ENCODE measurements at places on chromosomes 4 and X. TPM values are rescaled to one million over a fixed set of nuclear protein-coding genes. Genes with fewer than 3 reads are reported as not detected.

S100P gene
- total RNA-seq: not detected

CRLF2 gene
- not detected for total RNA-seq

USP17L22 gene
- total RNA-seq: not detected

CAPN6 gene
- total RNA-seq: not detected

CLCN4 gene
- total RNA-seq: 2.1 TPM

AVPR2 gene
- not detected for total RNA-seq

RIPPLY1 gene
- not detected for total RNA-seq

VCX2 gene
- total RNA-seq: not detected

SLC7A11 gene
- 74.8 TPM for total RNA-seq

NLGN3 gene
- 0.83 TPM for total RNA-seq

ABCG2 gene
- total RNA-seq: 1.3 TPM

MAPK10 gene
- 8.0 TPM for total RNA-seq

SSX1 gene
- total RNA-seq: not detected

SLC30A9 gene
- 56.5 TPM for total RNA-seq

SLITRK2 gene
- 0.66 TPM for total RNA-seq

CFAP47 gene
- not detected for total RNA-seq

CLDN2 gene
- not detected for total RNA-seq

DKK2 gene
- total RNA-seq: under 0.01 TPM

PLXNB3 gene
- total RNA-seq: 1.0 TPM

BMP3 gene
- not detected for total RNA-seq

RPS6KA6 gene
- total RNA-seq: 3.3 TPM

XAGE2 gene
- not detected for total RNA-seq

ADAD1 gene
- total RNA-seq: not detected

DBET gene
- not detected for total RNA-seq

TMPRSS11F gene
- total RNA-seq: not detected

UGT2B10 gene
- total RNA-seq: not detected

MID1 gene
- total RNA-seq: 8.5 TPM

C1QTNF7 gene
- total RNA-seq: 1.5 TPM

PCDH10 gene
- 0.66 TPM for total RNA-seq

RGN gene
- 23.8 TPM for total RNA-seq

LRP2BP gene
- total RNA-seq: 0.51 TPM

SH2D1A gene
- not detected for total RNA-seq

UGT2A1 gene
- total RNA-seq: not detected

TSPAN7 gene
- not detected for total RNA-seq

SLC16A2 gene
- total RNA-seq: 7.8 TPM
